Cardiac ventricle fibroblast (primary cell): ENCODE measurements at places on chromosomes 1 and 21. TPM values are rescaled to one million over a fixed set of nuclear protein-coding genes. Genes with fewer than 3 reads are reported as not detected.

Gene GRIK1
- total RNA-seq: not detected in 2 replicates

Gene FABP3
- total RNA-seq: 2.4 TPM in 1 of 2 replicates, not detected in the other

Gene C1orf185
- not detected in 2 replicates for total RNA-seq

Gene GJB3
- total RNA-seq: not detected in 2 replicates

Gene CNIH3
- 1.5 and 1.6 TPM in 2 replicates for total RNA-seq

Gene CELSR2
- 0.34 and 0.44 TPM in 2 replicates for total RNA-seq

Gene KRTAP20-1
- not detected in 2 replicates for total RNA-seq
